Hippocampal formation (tissue), 2 donors: ENCODE measurements at places on chromosomes 12 and 14.

- DNase-seq = no peak
These were observed 19.1 kb downstream of the AMN start for GRCh38 chr14:102941419-102942011.

GRCh38 chr12:65529771-65530435, 251.4 kb downstream of the MSRB3 start:
- no peak for DNase-seq

- DNase-seq = no peak
These were observed 6.9 kb downstream of the SDR9C7 start for GRCh38 chr12:56927281-56927680.

- peak; percentile 9 for DNase-seq
These were observed 57.1 kb downstream of the ZDHHC17 start for GRCh38 chr12:76820888-76821482.

GRCh38 chr12:42446761-42447160, 120.8 kb downstream of the PPHLN1 start:
- no peak for DNase-seq

- no peak for DNase-seq
These were observed 517.6 kb upstream of the TMEM132C start for GRCh38 chr12:127749416-127749815.

DNA sequence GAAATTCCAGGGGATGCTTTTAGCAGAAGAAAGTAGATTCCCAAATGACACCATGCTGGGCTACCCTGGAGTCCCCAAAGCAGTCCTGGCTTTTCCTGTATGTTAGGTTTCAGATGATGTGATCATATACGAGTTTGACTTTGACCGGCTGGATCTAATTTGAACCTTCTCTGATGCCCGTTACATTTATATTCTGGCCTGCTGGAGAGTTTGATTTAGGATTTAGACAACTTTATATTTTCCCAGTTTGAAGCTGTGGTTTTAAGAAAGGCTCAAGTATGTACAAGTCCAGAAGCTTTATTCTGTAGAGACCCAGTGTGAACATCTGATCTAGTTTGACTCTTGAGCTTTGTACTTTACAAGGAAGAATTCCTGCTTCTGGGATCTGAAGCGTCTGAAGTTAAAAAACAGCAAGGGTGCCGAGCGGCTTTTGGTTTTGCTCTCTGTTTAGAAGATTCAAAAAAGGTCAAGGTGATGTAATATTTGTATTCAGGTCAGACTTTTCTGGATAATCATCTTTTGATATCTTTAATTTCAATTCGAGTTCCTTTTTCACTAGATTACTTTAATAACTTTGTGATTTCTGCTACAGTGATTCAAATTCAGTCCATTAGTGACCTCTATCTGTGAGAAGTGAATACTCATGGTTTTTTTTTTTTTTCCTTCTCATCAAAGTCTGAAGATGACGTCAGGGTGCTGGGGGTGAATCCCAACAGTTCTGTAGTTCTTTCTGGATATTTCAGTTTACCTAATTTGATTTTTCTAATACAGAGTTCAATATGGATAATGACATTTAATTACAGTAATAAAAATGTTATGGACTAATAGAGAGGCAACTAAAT, 6.3 kb downstream of the FLRT2 start:
- DNase-seq = peak; percentile 49

DNA sequence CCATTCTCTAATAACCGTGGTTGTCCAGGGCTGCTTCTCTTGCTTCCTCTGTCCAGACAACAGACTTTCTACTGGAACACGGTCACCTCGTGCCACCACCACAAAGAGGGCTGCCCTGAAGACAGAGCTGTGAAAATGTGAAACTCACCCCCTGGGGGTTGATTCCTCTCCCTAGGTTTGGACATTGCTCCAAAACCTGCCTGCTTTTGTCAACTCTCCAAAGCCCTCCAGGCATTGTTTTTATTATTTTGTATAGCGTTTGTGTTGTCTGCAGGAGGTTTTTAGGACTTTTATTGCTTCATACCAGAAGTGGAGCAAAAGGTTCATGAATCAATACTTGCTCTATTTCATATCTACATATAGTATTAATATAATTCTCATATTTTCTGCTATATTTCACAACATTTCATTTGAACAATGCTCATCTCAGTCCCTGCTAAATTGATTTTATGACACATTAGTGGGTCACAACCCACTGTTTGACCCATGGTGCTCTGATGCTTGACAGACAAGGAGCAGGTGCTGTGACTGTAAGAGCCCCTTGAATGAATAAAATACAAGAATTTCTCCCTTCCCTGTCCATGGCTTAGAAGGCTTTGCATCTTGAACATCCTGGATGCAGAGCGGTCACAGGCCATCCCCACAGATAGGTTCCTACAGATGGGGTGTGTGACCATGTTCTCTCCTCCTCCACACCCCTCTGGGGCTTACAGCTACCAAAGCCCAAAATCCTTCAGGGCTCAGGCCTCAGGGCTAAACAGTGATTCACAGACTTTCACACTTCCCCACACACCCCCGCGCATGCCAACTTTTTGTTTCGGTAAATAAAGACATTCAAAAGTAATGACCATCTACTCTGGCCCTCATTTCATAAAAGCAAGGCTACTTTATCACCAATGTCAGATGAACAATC, 20.6 kb upstream of the EML1 start:
- DNase-seq = no peak

DNA sequence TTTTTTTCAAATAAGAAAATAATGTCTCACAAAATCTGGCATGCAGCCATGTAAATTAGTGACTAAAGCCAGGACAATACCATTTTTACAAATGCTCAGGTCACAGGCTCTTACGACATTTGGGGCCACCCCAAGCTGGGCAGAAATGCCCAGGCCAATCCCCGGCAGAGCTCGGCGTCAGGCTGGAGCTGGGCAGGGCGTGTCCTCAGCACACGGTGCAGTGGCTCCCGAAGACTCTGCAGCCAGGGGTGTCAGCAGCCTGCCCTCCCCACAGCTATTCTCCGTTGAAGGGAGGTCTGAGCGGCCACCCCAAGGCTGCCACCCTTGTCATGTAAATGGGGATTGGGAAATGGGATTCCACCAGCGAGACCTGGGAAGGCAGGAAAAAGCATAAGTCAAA, 158.6 kb downstream of the DICER1 start:
- DNase-seq = no peak

DNA sequence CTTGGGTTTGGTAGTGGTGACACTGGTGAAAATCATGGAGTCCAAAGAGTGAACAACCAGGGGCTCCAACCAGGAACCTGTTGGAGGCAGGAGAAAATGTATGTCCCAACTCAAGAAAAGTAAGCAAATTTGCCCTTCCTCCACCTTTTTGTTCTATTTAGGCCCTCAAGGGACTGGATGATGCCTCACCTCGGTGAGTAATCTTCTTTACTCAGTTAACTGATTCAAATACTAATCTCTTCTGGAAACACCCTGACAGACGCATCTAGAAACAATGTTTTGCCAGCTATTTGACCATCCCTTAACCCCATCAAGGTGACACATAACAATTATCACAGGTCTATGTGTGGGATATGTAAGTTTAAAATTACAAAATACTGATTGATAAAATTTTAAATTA, 272.4 kb upstream of the FOXG1 start:
- no peak for DNase-seq

DNA sequence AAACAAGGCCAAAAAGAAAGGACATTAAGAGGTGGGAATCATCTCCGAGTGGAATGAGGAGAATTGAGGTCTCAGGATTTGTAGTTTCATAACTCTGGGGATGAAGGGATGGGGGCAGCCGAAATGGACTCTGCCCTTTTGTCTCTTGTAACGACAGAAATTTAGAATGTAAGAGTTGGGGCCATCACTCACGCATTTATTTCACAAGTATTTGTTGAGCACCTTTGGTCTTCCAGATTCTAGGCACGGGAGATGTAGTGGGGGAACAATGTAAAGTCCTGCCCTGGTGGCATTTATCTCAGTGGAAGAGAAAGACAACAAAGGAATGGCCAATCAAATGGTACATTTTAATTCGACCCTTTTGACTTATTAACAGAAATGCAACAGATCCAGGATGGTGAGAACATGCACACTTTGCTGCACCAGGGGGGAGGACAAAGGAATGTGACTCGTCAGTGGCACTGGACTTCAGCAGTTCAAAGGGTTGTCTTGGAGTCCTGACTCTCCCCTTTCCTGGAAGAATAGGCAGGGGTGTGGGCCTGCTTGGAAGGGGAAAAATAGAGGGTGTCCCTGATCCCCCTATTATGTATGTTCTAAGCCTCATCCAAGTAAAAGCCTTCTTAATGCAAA, 102.0 kb downstream of the TMEM30B start:
- DNase-seq = no peak

GRCh38 chr12:25746131-25746530, 193.0 kb upstream of the LMNTD1 start:
- DNase-seq = no peak

- no peak for DNase-seq
These were observed 6.1 kb downstream of the ACSS3 start for GRCh38 chr12:81083906-81084513.
